ENCODE measurements at places on chromosomes 1 and 21.

DNA sequence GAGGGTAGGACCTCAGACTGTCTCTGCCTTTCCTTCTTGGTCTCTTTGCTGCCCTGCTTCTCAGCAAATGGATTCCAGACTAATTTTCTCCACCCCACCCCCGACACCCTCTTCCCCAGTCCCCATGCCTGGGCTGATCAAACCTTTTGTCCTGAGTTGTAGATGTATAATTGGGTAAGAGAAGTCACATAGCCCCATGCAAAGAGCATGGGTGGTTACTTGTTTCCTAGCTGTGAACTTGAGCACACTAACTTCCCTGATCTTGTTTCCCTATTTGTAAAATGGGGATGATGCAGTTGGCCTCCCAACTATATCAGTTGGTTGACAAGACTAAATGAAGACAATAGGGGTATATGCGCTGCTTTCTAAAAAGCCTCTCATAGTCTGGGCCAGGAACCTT lies 9.2 kb downstream of the PADI6 start:
- DNase-seq, result no peak

GRCh38 chr1:241424480-241424971 lies 67.5 kb upstream of the RGS7 start:
- DNase-seq, result no peak

DNA sequence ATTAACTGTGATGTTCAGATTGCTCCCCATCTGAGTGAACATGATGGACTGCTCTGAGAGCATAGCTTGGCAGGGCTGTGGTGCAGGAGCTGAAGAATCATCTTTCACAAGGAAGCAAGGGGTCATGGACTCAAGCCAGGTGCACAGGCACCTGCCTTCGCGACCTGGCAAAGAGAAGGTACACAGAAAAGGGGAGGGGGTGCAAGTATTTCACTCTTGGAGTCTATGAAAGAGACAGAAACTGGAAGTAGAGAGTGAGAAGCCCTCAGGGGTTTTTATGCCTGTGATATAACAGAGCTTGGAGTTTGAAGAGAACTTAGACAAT lies 232.6 kb upstream of the PLXNA2 start:
- no peak for DNase-seq

- no peak for DNase-seq
Observed at GRCh38 chr21:45629046-45629981, 14.2 kb upstream of the PCBP3 start.

DNA sequence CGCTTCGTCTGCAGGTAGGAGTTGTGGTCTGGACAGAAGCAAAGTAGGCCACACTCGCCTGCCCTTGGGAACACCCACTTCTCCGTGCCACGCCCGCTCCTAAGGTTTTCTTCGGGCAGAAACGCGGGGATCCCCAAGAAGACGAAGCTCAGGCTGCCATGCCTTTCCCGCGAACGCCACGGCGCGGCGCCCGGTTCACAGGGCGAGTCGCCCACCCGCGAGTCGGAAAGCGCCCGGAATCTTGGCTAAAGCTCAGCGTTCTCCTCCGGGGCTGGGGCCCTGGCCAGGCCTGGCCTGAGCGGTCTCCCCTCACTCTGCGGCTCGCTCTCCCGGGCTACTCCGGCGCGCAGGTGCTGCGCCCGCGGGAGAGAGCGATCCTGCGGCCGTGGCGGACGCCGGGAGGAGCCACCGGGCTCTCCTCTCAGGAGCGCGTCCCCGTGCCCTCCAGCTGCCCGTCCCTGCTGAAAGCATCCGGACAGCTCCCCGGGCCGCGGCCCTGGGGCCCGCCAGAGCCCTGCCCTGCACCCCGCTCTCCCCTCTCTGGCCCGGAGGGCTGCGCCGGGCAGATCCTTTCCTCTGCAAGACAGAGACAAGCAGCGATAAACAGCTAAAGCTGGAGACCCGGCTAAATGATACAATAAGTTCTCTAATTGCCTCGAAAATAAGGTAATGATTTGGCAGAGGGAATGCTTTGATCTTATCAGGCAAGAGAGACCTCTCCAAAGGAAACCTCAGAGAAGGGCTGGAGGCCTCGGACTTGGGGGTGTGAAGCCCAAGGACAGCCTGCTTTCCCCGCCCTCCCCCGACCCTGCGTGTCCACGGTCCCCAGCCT lies 6.7 kb upstream of the WNT2B start:
- DNase-seq, result peak; percentile 72

DNA sequence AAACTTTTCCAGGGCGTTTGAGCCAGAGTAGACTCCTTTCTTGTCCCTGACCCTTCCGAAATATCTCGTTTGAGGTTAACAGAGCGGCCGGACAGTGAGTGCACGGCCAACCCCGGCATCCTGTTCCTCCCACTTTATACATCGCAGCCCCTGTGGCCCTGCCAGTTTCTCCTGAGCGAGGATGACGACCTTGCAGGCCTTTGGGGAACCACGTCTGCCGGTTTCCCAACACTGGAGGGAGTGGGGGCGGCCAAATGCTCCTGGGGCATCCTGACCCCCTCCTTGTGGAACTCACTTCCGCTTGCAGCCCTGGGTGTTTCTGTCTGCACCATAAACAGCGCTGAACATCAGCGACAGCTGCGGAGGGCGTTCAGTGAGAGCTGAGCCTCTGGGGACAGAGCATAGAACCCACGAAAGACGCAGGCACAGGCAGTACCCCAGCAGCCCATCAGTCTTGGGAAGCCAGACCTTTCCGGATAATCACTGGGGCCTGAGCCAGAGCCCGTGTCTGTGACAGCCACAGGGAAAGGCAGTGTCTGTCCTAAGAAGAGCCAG lies 4.8 kb upstream of the KCNAB2 start:
- DNase-seq, result no peak

DNA sequence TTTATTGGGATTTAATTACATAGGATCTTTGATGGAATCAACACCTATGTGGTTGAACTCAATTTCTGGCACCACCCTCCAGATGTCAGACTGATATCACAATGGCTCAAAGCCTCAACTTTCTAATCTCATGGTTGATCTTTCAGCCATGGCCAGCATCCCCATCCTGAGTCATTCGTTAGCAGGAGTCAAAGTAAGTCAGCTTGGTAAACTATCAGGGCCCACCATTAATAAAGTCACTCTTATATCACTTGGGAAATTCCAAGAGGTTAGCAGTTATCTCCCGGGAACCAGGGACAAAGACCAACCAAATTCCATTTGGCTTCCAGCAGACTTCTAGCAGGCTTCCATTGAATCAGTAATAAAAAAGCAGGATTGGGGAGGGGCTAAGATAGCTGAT lies 50.7 kb upstream of the TNFSF4 start:
- DNase-seq, result no peak

GRCh38 chr1:46596846-46597245 lies 7.2 kb downstream of the MKNK1 start:
- DNase-seq, result no peak

- DNase-seq, result no peak
Observed at GRCh38 chr21:42565206-42565810, 51.7 kb downstream of the SLC37A1 start.

GRCh38 chr1:179441501-179441900 lies 75.7 kb downstream of the AXDND1 start:
- no peak for DNase-seq

DNA sequence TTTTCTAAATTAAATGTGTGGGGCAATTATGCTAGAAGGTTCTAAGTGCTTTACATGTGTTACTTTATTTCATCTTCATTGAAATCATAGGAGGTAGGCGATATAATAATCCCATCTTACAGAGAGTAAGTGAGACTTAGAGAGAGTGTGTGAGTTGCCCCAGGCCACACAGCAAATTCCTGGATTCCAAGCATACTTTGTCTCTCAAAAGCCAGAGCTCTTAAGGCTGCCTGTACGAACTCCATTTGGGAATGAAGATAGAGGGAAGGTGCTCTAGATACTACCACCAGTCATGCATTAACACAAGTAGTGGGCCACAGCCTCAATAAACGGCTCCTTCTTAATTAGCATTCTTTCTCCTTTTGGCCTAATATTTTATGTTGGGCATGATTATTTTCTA lies 170.1 kb downstream of the SIPA1L2 start:
- DNase-seq, result no peak

GRCh38 chr1:74728736-74729135 lies 4.1 kb downstream of the CRYZ start:
- DNase-seq, result no peak

DNA sequence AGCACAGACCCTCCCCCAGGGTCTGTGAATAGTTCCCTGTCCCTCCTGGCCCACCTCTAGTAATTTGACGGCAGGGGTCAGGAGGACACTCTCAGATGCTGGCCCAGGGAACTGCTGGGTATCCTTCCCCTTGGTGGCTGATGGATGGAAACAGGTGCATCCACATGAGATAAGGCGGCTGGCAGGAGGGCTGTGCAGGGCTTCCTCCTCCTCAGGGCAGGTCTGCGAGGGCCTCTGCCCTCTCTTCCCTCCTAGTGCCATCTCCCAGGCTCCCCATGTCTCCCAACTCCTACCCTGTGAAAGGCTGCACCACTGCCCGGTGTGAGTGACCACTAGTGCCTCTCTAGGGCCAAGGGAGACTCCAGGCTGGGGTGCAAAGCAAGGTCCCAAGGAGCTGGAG lies 123.9 kb downstream of the GLIS1 start:
- DNase-seq, result no peak

- no peak for DNase-seq
Observed at GRCh38 chr1:67747671-67748546, 62.9 kb downstream of the GADD45A start.

DNA sequence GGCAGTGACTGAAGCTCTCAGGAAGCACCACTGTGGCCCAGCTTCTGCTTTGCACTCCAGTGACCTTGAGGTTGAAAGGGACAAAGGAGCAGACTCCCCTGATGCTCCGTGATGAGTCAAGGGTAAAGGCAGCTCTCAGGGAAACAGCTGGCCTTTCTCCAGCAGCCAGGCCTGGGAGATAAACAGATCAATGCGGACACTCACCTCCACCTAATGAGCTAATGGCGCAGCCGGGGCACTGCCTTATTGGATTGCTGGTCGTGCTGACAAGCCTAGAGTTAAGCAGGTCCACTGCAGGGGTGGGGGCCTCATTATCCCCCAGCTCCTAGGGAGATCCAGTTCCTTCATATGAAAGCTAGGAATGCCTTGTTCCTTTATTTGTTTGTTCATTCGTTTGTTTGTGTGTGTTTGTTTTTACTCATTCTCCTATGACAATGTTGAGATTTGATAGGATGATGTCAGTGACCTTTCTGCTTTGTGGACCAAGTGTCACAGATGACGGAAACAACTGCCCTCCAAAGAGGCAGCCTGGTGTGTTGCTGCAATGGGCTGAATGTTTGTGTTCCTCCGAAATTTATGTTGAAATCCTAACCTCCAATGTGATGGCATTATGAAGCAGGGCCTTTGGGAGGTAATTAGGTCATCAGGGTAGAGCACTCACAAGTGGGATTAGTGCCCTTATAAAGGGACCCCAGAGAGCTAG lies 141.4 kb upstream of the BEND5 start:
- peak; percentile 63 for DNase-seq

DNA sequence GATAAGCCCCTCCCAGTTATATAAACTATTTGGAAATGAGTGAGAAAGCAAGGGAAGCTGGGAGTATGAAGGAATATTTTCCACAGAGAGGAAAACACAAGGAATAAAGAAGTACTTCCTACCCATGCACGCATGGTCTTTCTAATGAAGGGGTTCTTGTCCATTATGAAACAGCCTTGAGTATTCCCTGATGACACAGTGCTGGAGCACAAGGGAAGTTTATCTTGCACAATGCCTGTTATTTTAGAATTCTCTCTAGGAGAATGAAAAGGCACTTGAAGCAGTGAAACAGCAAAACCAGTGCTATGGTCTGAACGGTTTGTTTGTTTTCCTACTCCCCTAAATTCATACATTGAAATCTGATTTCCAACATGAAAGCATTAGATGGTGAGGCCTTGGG lies 38.6 kb upstream of the ADAMTS1 start:
- no peak for DNase-seq

- peak; percentile 75 for DNase-seq
Observed at GRCh38 chr21:17585875-17586450, 26.7 kb downstream of the BTG3 start.

- peak; percentile 78 for DNase-seq
Observed at GRCh38 chr1:201108614-201109013, 3.6 kb downstream of the CACNA1S start.

DNA sequence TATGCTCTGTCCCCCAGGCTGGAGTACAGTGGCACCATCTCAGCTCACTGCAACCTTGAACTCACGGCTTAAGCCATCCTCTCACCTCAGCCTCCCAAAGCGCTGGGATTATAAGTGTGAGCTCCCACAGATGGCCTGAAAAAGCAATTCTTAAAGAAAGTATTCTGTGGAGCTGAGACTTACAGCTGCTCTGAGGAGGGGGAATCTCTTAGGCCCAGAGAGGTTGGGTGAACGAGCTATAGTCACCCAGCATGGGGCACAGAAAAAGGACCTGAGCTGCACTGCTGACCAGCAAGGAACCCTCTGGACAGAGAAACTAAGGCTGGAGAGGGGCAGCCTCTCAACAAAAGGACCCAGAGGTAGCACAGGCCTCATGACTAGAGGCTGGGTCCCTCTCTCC lies 1.3 kb downstream of the PAQR7 start:
- DNase-seq, result no peak

DNA sequence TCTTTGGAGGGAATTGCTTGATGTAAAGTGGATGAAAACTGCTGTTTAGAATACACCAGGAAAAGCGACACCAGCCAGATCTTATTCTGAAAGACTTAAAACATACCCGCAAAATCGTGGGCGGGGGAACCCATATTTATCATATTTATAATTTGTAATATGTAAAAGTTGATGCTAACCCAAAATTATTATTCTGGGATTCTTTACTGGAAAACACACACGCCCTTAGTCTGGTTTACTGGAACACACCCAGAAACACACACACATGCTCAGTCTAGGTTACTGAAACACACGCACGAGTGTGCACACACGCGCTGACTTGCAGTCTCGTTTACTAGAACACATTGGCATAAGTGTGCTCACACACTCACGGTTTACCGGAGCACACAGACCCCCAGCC lies 32.5 kb downstream of the ATP5PO start:
- DNase-seq, result no peak

GRCh38 chr1:41647221-41648135 lies 163.0 kb upstream of the EDN2 start:
- DNase-seq, result no peak

GRCh38 chr1:217230412-217230811 lies 400.5 kb downstream of the GPATCH2 start:
- DNase-seq, result peak; percentile 14

DNA sequence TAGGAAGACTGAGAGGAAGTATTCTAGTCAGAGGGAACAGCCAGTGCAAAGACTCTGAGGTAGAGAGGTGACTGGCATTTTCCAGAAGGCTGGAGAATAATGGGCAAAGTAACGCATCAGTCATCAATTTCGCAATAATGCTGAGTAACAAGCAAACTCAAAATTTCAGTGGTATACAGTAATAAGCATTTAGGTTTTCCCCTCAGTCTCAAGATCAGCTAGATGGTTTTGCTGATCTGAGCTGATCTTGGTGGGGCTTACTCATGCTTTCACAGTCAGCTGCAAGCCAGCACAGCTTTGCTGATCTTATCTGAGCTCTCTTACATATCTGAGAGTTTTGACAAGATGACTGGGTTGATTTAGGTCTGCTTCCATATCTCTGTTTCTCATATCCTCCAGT lies 108.7 kb downstream of the TSEN15 start:
- DNase-seq, result no peak

- peak; percentile 52 for DNase-seq
Observed at GRCh38 chr1:16116002-16116401, 39.9 kb downstream of the EPHA2 start.

All from NCI-H1417 (cell line).